GM12878 (cell line): ENCODE measurements at places on chromosomes 1 and 21.

DNA sequence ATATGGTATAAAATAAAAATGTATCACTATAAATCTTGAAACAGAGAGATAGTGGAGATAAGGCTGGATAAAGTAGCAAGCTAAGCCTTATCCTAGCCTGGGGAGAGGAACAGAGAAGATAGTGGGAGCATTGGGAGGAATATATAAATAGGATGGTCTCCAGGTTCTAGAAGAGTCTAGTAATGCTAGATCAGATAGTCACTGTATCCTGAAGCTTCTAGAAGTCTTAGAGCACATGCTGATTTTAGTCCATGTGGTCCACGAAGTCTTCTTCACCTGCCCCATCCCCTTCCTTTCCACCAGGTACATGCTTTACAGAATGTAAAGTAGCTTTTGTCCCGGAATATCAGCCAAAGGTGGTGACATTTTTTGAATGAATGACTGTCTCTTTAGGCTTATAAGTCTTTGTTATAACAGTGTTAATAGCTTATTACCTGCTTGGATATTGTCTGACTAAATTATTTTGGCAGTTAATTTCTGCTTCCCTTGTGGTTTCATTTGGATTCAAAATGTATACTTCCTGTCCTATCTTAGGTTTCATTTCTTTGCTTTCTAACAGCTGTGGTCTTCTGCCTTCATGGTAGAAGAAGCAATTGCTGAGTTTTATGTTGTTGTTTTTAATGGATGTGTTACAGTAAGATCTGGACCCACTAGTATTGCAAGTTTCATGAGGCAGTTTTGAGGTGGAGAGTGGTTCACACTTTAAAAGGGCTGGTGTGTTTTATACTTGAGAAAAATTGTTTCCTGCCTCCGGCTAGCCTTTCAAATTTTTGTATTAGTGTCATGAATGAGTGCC lies 5.9 kb downstream of the SMG7 start:
- H3K27ac ChIP-seq = peak overlapping the region; percentile 89
- DNase-seq = no peak
- no peaks in the 10 kb centered on the region for H3K36me3 ChIP-seq
- H3K4me1 ChIP-seq = peaks cover 48% of the 10 kb centered on the region
- H3K4me3 ChIP-seq = peak overlapping the region; percentile 55

- H3K27me3 ChIP-seq = no peaks in the 10 kb centered on the region
- no peak overlapping the region for H3K27ac ChIP-seq
- H3K36me3 ChIP-seq = no peaks in the 10 kb centered on the region
These were observed 153.7 kb upstream of the ST6GALNAC5 start for GRCh38 chr1:76713535-76713934.

DNA sequence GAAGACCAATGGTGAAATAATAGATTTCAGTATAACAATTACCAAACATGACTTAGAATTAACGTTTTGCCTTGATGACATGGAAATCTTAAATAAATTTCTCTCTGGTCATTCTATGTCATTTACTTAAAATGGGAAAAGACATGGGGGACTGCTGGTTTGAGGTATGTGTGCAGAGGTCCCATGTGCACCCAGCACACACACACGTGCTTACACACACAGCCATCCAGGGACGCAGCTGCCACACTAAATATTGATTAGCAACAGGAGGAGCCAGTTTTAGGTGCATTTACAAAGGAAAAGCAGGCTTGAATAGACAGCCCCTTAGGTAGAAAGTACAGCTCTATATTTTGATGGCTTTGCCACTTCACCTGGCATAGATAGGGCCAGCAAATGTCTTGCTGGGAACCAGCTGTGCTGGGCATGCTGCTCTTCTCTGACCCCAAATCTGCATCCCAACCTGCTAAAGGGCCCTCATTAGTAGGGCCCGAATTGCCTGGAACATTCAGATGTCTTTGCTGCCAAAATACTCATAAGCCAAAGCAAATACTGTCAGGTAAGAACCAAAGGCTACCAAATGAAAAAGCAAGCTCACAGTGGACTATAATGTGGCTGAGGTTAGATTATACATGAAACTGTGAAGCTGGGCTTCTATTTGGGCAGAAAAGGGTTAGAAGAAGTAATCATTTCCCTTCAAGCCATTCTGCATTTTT lies 399.9 kb downstream of the HHAT start:
- no peak for DNase-seq
- no peaks in the 10 kb centered on the region for H3K36me3 ChIP-seq
- no peaks in the 10 kb centered on the region for H3K27me3 ChIP-seq
- no peak overlapping the region for H3K27ac ChIP-seq
- H3K4me1 ChIP-seq = no peaks in the 10 kb centered on the region
- no peak overlapping the region for H3K4me3 ChIP-seq

- peaks cover 2% of the 10 kb centered on the region; the same call in 1 of the 2 replicates for H3K27me3 ChIP-seq
- H3K36me3 ChIP-seq = no peaks in the 10 kb centered on the region
- no peak for DNase-seq
- H3K27ac ChIP-seq = no peak overlapping the region
These were observed 19.5 kb downstream of the PADI1 start for GRCh38 chr1:17224434-17224833.

DNA sequence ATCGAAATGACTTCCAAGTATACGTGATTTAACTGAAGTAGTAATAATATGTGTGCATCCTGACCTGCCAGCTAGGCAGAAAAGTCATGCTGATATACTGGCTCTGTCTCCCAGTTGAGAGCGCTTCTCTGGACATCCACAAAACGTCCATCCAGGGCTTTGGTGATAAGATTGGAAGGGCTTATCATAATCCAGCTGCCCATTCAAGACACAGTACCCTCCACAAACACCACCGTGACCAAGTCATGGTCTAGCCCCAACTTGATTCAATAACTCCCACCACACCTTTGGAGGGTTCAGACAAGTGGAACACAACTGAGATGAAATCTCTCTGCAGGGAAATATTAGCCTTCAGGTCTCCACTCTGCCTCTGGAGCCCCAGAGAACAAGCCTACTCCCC lies 76.2 kb downstream of the CD46 start:
- peak overlapping the region; percentile 10 for H3K27ac ChIP-seq
- no peak overlapping the region for H3K4me3 ChIP-seq
- no peak for DNase-seq
- H3K36me3 ChIP-seq = no peaks in the 10 kb centered on the region
- H3K27me3 ChIP-seq = no peaks in the 10 kb centered on the region
- H3K4me1 ChIP-seq = peaks cover 60% of the 10 kb centered on the region

DNA sequence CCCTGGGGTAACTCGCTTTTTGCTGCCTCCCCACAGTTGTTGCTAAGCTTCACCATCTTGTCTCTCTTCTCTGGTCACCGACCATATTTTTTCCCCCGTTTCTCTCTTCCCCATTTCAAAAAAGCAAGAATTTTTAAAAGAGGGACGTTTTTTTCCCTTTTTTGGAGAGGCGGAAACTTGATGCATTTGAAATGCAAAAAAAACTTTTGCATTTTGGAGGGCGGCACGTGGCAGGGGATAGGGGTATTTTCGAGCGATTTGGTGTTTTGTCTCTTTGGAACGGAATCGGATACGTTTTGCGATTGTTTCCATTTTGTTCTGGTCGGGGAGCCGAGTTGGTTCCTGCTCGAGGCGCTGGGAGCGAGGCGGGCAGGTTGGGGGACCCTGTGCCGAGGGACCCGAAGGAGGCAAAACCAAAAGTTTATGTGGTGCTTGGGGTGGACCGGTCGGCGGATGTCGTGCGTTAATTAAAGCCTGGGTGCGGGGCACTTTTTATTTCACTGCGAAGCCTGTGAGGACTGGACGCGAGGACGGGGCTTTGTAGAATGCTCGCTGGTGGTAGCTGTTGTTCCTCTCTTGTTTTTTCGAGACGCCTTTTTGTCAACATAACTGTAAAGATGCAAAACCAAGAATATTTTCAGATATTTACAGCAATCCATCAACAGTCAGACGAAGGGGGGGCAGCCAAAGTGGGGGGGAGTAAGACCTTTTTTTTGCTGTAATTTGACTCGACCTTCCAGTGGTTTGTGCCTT lies 884 bp downstream of the H3-3A start:
- H3K4me3 ChIP-seq = peak overlapping the region; percentile 87
- peaks cover 11% of the 10 kb centered on the region for H3K4me1 ChIP-seq
- H3K27ac ChIP-seq = peak overlapping the region; percentile 97
- H3K36me3 ChIP-seq = peaks cover 28% of the 10 kb centered on the region

DNA sequence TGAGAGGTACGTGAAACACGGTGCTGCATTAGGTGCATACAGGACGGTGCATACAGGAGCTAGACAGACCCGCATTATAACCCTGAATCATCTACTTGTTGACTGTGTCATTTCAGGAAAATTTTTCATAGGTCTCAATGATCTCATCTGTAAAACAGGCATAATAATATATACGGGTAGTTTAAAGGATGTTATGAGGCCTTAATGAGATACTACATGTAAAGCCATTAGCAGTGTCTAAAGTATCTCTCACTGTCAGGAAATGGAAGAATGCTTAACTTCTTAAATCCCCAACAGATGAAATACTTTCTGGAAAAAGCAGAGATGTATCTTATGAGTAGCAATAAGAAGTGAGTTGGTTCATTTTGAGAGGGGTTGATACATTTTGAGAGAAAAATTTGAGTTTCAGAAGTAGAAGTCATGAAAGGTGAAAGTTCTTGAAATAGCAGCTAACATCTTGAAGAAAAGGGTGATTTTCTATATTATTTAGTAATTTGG lies 669.6 kb downstream of the PTPRC start:
- DNase-seq = no peak
- peaks cover 3% of the 10 kb centered on the region; the same call in 1 of the 2 replicates for H3K4me1 ChIP-seq
- no peak overlapping the region for H3K4me3 ChIP-seq
- H3K27me3 ChIP-seq = no peaks in the 10 kb centered on the region

GRCh38 chr1:95197616-95198252 lies 36.3 kb upstream of the RWDD3 start:
- no peaks in the 10 kb centered on the region for H3K36me3 ChIP-seq
- H3K4me3 ChIP-seq = no peak overlapping the region
- H3K4me1 ChIP-seq = no peaks in the 10 kb centered on the region
- DNase-seq = no peak
- H3K27ac ChIP-seq = no peak overlapping the region
- no peaks in the 10 kb centered on the region for H3K27me3 ChIP-seq

- no peak overlapping the region for H3K4me3 ChIP-seq
- no peak overlapping the region for H3K27ac ChIP-seq
- DNase-seq = no peak
- no peaks in the 10 kb centered on the region for H3K27me3 ChIP-seq
- H3K4me1 ChIP-seq = no peaks in the 10 kb centered on the region
These were observed 144.2 kb downstream of the KCNK2 start for GRCh38 chr1:215226757-215227156.

- H3K27ac ChIP-seq = no peak overlapping the region
- no peak for DNase-seq
- no peaks in the 10 kb centered on the region for H3K36me3 ChIP-seq
- H3K27me3 ChIP-seq = no peaks in the 10 kb centered on the region
- H3K4me1 ChIP-seq = no peaks in the 10 kb centered on the region
These were observed 773.6 kb upstream of the B3GALT2 start for GRCh38 chr1:193960040-193960439.

DNA sequence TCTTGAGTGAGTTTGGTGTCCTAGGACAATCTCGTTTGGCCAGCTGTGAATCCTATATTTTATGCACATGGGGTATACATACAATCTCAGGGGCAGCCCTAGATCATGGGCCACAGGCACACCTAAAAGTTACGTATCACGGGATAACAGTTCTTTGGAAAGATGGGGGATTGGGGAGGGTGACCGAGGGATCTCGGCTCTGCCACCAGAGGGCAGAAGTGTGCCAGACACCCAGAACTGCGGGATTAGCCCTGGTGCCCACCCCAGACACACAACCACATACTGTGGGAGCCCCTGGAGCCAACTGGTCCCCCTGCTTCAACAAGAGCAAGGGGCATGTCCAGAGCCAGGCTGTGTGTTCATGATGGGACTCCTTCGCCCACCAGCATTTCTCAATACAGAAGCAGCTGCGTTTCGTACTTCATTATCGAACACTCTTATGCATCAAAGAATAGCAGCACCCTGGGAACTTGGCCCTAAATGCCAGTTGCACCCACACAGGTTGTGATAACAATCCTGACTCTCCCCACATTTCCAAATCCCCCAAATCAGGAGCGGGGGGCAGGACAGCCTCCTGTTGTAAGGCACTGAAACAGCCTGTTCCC lies 37.4 kb downstream of the TMCO4 start:
- DNase-seq = no peak
- no peak overlapping the region for H3K27ac ChIP-seq
- no peaks in the 10 kb centered on the region for H3K27me3 ChIP-seq
- H3K4me3 ChIP-seq = no peak overlapping the region
- no peaks in the 10 kb centered on the region for H3K36me3 ChIP-seq

GRCh38 chr21:26840912-26841311 lies 4.3 kb downstream of the ADAMTS1 start:
- H3K27me3 ChIP-seq = no peaks in the 10 kb centered on the region
- H3K36me3 ChIP-seq = no peaks in the 10 kb centered on the region
- no peak overlapping the region for H3K4me3 ChIP-seq
- H3K27ac ChIP-seq = no peak overlapping the region
- H3K4me1 ChIP-seq = no peaks in the 10 kb centered on the region
- DNase-seq = no peak

- no peak overlapping the region for H3K4me3 ChIP-seq
- H3K36me3 ChIP-seq = no peaks in the 10 kb centered on the region
- H3K4me1 ChIP-seq = no peaks in the 10 kb centered on the region
- DNase-seq = no peak
- peaks cover 3% of the 10 kb centered on the region; the same call in 1 of the 2 replicates for H3K27me3 ChIP-seq
These were observed 21.1 kb upstream of the EPHB2 start for GRCh38 chr1:22689505-22689904.

DNA sequence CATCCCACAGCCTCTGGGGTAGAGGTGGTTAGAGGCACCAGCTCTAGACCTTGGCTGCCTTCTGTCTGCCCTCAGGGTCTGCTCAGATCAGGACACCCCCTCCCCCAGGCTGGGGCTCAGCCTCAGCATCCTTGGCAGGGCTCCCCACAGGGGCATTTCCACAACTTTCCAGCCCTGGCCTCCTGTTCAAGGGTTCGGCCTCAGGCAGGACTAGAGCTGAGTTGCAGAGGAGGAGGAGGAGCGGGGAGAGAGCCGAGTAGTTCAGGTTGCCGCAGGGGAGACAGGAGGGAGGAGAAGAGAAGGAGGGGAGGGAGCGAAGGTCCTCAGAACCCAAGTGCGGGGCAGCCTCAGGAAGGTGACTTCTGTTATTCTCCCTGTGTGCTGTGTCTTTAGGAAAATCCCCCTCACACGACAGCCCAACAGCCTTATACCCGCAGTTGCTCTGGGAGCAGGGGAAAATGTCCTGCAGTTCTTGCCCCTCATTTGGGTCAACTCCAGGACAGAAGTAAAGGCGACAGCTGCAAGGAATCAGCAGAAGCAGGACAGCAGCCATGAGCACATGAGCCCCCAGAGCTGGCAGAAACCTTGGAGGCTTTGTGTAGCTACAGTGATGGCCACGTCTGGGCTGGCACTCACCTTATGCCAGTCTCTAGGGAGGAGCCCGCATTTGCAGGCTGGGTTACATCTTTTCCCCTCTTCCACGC lies 46.5 kb upstream of the TENT5B start:
- H3K36me3 ChIP-seq = no peaks in the 10 kb centered on the region
- H3K27ac ChIP-seq = no peak overlapping the region
- H3K4me1 ChIP-seq = no peaks in the 10 kb centered on the region
- H3K4me3 ChIP-seq = no peak overlapping the region
